ENCODE measurements at places on chromosomes 11 and 22. TPM values are rescaled to one million over a fixed set of nuclear protein-coding genes. Genes with fewer than 3 reads are reported as not detected.

DNA sequence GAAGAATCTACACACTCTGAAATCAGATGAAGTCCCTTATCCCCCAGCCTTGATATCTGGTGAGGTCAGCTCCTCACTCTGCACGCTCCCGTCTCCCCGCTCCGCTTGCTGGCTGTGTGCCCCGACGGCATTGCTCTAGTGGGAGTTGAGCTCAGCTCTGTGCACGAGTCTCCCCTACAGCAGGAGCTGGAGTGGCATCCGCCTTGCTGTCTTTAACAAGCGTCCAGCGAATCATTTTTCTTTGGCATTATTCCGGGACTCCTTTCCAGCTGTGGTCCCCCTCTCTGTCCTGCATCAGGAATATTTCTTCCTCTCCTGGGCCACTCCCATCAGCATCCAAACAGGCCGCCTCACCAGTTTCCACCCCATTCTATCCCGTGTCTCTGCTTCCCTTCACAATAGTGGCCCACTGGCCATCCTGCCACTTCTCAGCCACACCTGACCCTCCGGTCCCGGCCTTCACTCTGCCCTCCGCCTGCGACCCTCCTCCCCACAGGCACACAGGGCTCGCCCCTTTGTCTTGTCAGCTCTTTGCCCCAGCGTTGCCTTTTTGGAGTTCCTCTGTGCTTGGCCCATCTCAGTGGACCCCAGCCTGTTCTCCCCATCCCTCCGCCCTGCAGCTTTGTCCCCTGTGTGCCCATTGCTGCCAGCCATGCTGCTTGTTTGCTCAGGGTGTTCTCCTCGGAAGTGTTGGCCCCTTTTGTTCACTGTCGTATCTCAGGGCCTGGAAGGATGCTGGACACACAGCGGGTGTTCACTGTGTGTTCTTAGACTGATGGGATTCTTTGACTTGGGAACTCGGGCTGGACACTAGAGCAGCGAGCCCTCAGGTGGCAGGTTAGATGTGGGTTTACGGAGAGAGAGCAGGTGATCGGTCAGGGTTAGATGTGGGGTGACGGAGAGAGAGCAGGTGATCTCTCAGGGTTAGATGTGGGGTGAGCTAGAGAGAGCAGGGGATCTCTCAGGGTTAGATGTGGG lies 441.8 kb downstream of the TBC1D22A start:
- peak; percentile 62 for DNase-seq

GRCh38 chr11:12086271-12087074 lies 23.9 kb upstream of the MICAL2 start:
- DNase-seq: peak; percentile 90

GRCh38 chr11:4441515-4441914 lies 7.6 kb upstream of the OR52K2 start:
- DNase-seq: no peak

The TRIM48 gene
- total RNA-seq: not detected

The P2RY2 gene
- 0.74 TPM for total RNA-seq

Data from posterior vena cava (tissue), 2 donors.